Fibroblast of mammary gland (primary cell): ENCODE measurements at places on chromosomes 2 and 18.

DNA sequence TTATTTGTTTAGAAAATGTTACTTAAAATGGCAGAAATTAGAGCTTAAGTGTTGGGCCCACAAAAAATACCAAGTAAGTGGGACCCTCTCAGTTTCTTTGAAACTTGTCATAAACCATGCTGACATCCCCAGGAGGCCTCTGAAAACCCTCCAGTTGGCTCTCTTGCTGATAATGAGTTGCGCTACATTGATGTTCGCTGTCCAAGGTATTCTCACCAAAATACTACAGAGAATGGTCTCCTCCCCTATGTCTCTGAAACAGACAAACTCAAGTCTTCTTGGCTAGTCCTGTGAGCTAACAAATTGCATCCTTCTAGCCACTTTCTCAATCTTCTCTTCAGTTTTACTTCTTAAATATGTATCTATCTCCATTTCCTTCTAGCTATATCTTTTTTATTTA is 669.4 kb downstream of the IRS1 start:
- no peak for DNase-seq

DNA sequence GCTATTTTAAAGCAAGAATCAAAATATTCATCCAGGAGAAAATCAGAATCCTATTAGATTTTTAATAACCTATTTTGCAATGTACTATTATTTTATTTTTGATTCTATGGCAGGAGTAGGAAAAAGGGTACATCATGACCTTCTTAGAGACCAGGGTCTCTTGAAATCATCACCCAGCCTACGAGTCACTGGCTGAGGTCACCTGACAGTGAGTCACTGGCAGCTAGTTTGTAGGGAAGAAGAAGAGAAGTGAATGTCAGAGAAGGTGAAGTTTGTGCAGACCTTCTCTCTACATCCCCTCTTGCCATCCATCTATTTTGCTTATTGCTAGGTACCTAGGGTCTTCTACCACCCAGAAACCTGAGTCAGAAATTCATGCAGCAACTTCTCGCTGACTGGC is 144.2 kb downstream of the ALK start:
- DNase-seq: peak; percentile 41

DNA sequence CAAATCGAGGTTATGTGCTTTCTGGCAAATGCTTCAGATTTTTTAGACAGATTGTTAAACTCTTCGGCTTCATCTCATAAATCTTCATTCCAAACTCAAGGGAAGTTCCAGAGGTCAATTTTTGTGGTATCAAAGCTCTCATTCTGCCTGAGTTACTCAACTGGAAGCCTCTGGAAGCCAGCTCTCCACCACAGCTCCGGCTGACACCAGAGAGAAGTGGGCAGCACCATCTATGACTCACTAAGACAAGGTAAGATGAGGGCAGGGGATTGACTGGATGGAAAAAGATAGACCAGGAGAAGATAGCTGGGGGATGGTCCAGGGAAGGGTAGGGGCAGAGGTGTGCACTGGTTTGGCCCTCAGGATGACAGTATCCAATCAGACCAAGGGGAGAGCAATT is 137.3 kb upstream of the HNRNPA3 start:
- DNase-seq: peak; percentile 8

DNA sequence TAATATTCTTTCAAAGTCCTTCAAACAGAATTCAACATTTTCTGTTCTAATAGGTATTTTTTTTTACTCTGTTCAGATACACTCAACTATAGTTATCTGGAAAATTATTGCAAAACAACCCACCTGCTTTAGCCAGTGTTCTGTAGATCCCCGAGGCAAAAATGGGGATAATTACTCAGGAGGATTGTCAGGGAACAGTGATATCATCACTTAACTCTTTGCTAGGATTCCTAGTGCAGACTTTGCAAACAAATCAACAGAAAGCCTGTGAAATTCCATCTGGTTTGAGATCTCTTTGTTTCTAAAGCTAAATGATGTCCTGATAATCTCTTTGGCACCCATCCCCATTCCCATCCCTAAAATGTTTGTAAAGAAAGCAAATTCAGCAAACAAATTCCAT is 413.6 kb upstream of the MEIS1 start:
- no peak for DNase-seq

DNA sequence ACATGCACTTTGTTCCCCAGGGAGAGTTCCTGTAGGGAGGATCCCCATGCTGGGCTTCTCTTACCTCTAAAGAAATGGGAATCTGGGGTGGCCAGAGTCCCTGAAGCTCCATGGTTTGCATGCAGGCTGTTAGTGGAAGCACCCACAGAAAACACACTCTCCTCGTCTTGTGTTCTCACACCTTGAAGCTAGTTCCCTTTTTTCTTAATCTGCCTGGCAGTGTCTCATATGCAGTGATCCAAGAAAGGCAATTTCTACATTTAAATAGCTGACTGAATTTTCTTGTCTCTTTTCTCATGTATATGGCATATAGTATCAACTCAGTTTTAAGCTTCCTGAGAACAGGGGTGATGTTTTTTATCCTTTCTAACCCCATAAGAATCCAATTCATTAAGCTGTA is 65.0 kb downstream of the LINC00305 start:
- no peak for DNase-seq

DNA sequence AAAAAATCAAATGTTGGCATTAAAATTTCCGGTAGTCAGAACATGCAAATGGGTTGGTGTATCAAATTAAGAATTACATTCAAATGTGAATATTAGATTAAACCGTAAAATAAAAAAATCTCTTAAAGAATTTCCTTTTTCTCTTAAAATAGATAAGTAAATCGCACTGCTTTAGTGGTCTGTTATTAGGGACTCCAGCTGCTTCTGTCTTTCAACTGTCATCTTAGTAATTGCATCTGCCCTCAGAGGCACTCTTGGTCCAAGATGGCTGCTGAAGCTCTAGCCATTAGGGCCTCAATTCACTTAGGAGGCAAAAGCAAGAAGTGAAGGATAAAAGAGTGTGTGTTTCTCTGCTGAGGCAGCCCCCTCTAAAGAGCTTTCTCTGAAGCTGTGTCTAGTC is 132.4 kb downstream of the MGAT5 start:
- DNase-seq: no peak

- DNase-seq: no peak
Measured at GRCh38 chr2:238167344-238167715, 8.6 kb downstream of the ERFE start.
